ENCODE measurements at places on chromosomes 1 and 21.
A peak's percentile ranks its signal among the peaks of the same experiment; 100 is the strongest.

GRCh38 chr1:41357451-41358101, 3.7 kb upstream of the FOXO6 start:
- no peaks in the 10 kb centered on the region for H3K27me3 ChIP-seq
- DNase-seq = no peak
- H3K4me3 ChIP-seq = no peak overlapping the region
- no peak overlapping the region for H3K27ac ChIP-seq
- no peaks in the 10 kb centered on the region for H3K36me3 ChIP-seq

DNA sequence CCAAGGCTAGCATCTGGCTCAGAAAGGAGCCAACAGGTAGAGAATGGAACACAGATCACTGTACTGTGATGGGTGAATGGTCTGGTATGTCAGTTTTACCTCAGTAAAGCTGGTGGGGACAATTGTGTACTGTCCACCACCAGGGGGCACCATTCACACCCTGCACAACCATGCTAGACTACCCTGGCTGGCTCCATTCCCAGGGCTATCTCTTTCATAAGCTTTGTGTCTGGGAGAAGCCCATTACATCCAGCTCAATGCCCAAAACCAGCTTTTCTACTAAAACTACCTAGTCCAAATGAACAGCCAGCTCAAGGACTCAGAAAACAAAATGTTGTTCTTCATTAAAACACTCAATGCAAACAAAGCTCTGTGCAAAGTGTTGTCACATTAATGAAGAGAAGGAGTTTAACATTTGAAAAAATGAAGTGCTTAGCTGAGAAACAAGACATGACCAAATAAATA, 62.0 kb upstream of the RASAL2 start:
- peak; percentile 95 for DNase-seq
- no peak overlapping the region for H3K4me3 ChIP-seq
- H3K36me3 ChIP-seq = no peaks in the 10 kb centered on the region
- no peak overlapping the region for H3K27ac ChIP-seq
- H3K27me3 ChIP-seq = no peaks in the 10 kb centered on the region

DNA sequence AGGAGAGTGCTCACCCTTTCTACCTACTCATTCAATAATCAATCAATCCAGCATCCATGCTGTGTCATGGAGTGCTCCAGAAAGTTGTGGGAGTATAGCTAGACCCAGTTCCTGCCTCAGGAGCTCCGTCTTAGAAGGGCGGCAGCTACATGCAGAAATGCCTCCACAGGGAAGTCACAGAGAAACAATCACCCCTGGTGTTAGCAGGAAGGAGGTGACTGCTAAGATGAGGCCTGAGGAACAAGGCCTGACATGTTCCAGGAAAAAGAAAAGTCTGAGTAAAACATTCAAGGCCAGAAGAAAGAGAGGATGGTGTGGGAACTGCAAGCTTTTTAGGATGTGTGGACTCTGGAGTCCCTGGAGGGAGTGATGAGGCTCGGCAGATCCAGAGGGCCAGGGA, 142.5 kb upstream of the MAGI3 start:
- no peak overlapping the region for H3K27ac ChIP-seq
- H3K27me3 ChIP-seq = no peaks in the 10 kb centered on the region
- H3K4me3 ChIP-seq = no peak overlapping the region
- H3K36me3 ChIP-seq = no peaks in the 10 kb centered on the region
- H3K4me1 ChIP-seq = no peaks in the 10 kb centered on the region

DNA sequence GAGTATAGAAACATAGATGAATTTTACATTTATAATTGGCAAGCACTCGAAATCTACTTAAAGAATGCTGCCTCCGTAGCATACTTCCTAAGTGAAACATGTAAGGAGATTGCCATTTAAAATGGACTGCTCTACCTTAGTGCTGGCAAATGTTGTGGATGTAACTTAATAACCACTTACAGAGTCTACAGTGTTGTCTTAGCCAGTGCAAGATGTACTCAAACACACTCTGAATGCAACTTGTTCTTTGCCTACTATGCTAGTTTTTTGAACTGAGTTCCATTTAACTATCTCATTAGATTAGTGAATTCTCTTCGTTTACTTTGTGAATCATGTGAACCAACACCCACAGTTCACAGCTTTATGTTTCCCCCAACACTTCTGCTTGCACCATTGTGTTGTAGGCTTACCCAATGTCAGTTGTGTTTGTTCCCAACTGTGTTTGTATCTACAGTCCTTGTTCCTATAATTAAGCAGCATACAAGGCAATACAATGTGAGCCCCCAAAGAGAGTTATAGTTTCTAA, 345.5 kb upstream of the LYPLAL1 start:
- H3K4me3 ChIP-seq = no peak overlapping the region
- no peaks in the 10 kb centered on the region for H3K27me3 ChIP-seq
- H3K27ac ChIP-seq = no peak overlapping the region
- DNase-seq = no peak
- H3K4me1 ChIP-seq = no peaks in the 10 kb centered on the region
- H3K36me3 ChIP-seq = no peaks in the 10 kb centered on the region

DNA sequence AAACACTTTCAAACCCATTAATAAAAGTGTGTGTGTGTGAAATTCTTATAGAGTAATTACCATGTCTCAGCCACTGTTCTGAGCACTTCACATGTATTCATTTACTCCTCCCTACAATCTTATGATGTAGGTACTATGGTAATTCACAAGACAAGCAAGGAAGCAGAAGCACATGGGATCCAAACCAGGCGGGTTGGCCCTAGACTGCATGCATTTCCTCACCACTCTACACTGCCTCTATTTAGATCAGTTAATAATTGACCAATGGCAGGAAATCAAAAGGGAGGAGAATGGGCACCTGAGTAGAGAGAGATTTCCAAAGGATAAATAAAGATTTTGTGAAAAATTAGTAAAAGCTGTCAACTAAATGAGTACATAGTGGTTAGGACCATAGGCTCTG, 15.7 kb downstream of the MAP3K21 start:
- DNase-seq = no peak
- no peaks in the 10 kb centered on the region for H3K4me1 ChIP-seq
- no peaks in the 10 kb centered on the region for H3K36me3 ChIP-seq
- no peak overlapping the region for H3K4me3 ChIP-seq
- H3K27ac ChIP-seq = no peak overlapping the region
- H3K27me3 ChIP-seq = no peaks in the 10 kb centered on the region

DNA sequence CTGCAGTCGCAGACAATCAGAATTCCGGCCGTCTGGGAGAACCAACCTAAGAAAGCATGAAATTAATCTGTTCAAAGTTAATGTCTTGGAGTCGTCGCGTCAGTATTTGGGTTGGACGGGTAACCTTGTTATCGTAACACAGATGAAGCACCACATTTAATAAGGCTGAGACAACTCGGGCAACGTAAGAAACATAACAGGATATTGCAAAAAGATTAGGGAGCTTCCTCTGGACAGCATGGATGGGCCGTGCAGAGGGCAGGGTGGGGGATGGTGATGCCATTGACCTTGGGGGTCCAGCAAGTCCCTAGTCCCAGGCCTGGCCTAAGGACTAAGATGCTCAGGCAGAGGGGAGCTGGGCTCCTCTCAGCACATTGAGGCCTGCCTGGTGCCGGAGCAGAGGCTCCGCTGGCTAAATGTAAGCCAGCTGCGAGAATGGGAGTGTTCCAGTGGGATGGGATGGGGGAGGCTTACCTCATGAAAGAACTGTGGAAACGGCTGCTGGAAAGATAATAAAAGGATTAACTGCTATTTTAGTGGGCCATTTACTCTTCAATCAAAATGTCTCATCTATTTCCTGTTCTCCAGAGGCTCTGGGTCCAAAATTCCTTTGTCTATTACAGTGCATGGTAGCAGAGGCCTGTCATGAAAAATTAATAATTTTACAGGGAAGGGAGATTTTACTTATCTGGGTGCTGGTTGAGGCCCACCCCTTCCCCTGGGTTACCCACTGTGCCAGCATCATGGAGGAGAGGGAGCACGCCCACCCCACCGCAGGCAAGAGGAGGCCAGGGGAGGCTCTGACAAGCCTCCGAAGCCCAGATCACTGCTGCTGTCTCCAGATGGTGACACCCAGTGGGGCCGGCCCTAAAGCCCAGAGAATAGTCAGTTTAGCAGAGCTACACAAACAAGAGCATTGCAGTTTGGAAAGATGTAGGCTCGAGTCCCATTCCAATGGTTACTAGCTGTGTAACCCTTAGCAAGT, 131.6 kb downstream of the DMRTB1 start:
- H3K27ac ChIP-seq = peak overlapping the region; percentile 46
- H3K36me3 ChIP-seq = no peaks in the 10 kb centered on the region
- H3K4me1 ChIP-seq = peaks cover 5% of the 10 kb centered on the region
- H3K27me3 ChIP-seq = peaks cover 6% of the 10 kb centered on the region

DNA sequence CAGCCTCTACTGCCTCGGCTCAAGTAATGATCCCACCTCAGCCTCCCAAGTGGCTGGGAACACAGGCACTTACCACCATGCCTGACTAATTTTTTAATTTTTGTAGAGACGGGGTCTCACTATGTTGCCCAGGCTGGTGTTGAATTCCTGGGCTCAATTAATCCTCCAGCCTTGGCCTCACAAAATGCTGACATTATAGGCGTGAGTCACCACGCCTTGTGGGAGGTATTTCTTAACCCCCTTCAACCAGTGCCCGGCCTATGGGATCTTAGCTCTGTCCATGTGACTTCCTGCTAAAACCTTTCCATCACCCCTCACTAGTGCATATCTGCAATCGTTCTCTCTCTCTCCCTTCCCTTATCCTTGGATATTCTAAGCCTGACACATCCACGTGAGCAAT, 86.4 kb downstream of the FOXD2 start:
- no peaks in the 10 kb centered on the region for H3K36me3 ChIP-seq
- H3K4me1 ChIP-seq = no peaks in the 10 kb centered on the region
- no peaks in the 10 kb centered on the region for H3K27me3 ChIP-seq
- H3K27ac ChIP-seq = no peak overlapping the region
- H3K4me3 ChIP-seq = no peak overlapping the region

- H3K4me1 ChIP-seq = no peaks in the 10 kb centered on the region
- no peaks in the 10 kb centered on the region for H3K27me3 ChIP-seq
- no peak overlapping the region for H3K4me3 ChIP-seq
- H3K36me3 ChIP-seq = no peaks in the 10 kb centered on the region
- no peak for DNase-seq
These were observed 40.5 kb upstream of the NEK2 start for GRCh38 chr1:211715971-211716370.

- no peaks in the 10 kb centered on the region for H3K36me3 ChIP-seq
- no peaks in the 10 kb centered on the region for H3K4me1 ChIP-seq
- H3K4me3 ChIP-seq = no peak overlapping the region
These were observed 19.3 kb upstream of the IL22RA1 start for GRCh38 chr1:24162201-24162600.

DNA sequence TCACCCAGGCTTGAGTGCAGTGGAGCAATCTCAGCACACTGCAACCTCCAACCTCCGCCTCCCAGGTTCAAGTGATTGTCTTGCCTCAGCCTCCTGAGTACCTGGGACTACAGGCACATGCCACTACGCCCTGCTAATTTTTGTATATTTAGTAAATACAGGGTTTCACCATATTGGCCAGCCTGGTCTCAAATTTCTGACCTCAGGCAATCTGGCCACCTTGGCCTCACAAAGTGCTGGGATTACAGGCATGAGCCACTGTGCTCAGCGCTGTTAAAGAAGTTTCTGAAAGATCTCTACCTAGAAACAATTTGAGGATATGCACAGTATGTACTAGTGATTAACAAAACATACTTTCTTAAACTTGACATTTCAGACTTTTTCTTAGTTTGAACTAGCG, 182.6 kb upstream of the ESRRG start:
- no peak for DNase-seq
- H3K27me3 ChIP-seq = no peaks in the 10 kb centered on the region

DNA sequence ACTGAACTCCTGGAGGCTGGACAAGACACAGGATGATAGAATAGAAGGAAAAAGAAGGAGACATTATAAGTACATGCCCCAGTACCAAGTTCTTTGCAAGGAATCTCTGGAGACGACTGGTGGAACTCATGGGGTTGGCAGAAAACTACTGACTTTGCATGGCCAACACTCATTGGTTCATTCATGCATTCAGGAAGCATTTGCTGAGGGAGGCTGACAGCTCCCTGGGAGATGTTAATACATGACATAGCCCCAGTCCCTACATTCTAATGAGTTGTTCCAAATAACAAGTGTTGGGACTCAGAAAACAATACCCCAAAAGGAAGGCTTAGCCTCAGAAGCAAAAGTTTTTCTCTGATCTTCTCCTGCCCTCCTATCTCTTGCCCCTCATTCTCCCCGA, 172.8 kb upstream of the IRF2BP2 start:
- H3K36me3 ChIP-seq = no peaks in the 10 kb centered on the region
- DNase-seq = peak; percentile 19
- H3K27ac ChIP-seq = no peak overlapping the region
- H3K27me3 ChIP-seq = no peaks in the 10 kb centered on the region
- H3K4me3 ChIP-seq = no peak overlapping the region

DNA sequence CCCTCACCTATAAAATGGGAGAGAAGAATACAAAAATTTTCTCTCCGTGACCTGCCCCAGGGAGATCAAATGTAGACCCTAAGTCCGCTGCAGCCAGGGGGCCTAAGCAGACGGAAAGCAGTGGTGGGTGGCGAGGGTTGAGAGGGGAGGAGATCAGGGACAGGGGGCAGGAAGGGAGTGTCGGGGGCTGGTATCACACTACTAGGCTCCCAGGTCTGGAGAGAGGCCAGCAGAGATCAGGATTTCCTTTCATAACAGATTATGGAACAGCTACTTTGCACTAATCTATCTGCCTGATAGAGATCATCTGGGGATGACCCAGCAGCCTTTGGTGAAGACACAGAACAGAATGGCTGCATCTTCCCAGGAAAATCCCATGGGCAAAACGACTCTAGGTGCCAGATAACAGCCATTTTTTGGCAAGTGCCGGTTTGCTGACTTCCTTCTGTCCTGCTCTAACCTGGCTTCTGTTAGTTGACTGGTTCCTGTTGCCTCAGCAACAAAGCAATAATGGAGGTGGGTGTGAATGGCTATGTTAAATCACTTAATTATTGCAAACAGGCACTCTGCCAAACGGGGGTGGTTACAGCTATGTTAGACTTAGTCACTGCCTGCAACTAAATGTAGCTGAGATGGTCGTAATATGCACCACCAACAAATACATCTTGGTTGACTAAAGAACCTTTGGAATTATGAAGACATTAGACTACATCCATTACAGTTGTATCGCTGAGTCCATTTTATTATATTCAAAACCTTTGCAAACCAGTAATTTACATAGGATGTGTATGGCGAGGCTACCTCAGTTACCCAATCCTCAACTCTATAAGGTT, 30.0 kb upstream of the EPS8L3 start:
- no peaks in the 10 kb centered on the region for H3K27me3 ChIP-seq
- H3K36me3 ChIP-seq = no peaks in the 10 kb centered on the region
- peak overlapping the region; percentile 36 for H3K27ac ChIP-seq
- H3K4me1 ChIP-seq = peaks cover 32% of the 10 kb centered on the region

- no peaks in the 10 kb centered on the region for H3K36me3 ChIP-seq
- H3K27me3 ChIP-seq = no peaks in the 10 kb centered on the region
- H3K4me3 ChIP-seq = no peak overlapping the region
- no peak overlapping the region for H3K27ac ChIP-seq
- DNase-seq = no peak
These were observed 42.0 kb upstream of the ID3 start for GRCh38 chr1:23601135-23601967.

GRCh38 chr1:78370356-78370755, 120.4 kb upstream of the PTGFR start:
- H3K27ac ChIP-seq = no peak overlapping the region
- H3K4me3 ChIP-seq = no peak overlapping the region
- H3K36me3 ChIP-seq = no peaks in the 10 kb centered on the region
- H3K4me1 ChIP-seq = no peaks in the 10 kb centered on the region
